ENCODE measurements at places on chromosomes 4 and X.

DNA sequence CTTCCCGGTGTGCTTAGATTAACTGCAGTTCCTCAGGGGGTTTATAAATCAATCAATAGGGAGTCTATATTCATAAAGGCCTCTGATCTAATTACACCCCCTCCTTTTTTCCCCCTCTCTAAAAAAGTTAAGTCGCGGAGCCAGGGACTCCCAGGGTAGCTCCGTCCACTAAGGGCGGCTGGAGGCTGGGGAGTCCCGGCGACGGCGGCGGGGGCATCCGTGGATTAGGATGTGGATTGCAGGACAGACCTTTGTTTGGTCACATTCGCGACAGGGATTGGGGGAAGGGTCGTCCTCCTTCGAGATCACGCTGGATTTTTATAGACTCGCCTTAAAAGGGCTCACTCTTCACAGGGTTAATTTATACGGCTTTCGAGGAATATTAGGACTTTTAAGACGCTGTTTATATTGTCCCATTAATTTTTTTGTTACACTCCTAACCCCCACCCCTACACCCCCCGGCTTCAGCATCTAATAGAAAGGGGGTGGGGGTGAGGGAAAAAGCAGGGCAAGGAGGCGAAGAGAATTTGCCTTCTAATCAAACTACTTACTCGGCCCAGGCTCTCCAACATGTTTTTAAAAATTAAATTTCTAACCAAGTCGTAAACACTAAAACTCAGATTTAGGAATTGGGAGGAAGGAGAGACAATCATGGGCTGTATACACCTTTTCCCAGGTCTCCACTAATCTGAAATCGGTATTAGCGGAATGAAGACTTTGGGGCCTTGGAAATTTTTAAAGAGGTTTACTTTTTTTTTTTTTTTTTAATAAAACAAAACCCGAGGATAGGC, 8.5 kb downstream of the PITX2 start:
- peaks cover 20% of the 10 kb centered on the region for H3K4me1 ChIP-seq
- peaks cover 26% of the 10 kb centered on the region for H3K27me3 ChIP-seq
- no peak overlapping the region for H3K27ac ChIP-seq
- DNase-seq: no peak
- peaks cover 28% of the 10 kb centered on the region for H3K36me3 ChIP-seq
- no peak overlapping the region for H3K4me3 ChIP-seq

DNA sequence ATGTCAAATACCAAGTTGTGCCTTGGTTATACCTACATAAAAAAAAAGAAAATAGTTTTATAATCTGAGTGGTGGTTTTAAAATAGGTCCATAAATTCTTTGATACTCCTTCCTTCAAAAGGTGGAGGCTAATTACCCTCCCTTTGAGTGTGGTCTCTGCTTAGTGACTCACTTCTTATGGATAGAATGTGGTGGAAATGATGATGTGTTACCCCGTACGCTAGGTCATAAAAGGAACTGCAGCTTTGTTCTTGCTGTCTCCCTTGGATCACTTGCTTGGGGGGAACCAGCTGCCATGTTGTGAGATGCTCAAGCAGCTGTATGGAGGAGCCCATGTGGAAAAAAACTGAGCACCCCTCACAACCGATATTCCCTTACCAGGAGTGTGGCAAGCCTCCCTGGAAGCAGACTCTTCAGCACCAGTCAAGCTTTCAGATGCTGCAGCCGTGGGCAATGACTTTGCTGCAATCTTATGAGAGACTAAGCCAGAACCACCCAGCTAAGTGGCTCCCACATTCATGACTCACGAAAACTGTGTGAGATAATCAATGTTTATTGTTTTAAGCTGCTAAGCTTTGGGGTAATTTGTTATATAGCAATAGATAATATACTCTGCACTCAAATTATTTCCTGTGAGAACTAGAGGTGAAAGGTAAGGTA, 195.0 kb upstream of the GATB start:
- peak overlapping the region; percentile 74 for H3K27ac ChIP-seq
- peak; percentile 59 for DNase-seq

DNA sequence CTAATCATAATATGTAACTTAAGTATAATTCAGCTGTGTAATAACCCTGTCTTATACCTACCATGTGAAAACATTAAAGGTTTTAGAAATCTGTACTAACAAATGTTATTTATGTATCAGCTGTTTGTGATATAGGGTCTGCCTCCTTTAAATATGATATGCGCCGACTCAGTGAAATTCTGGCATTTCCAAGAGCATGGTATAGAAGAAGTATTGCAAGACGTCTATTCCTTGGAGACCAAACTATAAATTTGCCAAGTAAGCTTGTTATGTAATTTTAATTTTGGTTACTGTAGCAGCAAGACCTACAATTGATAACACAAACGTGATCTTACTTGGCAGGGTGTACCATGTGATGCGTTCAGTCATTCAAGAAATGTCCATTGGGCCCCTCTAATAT, 32.3 kb upstream of the ADAD1 start:
- no peak overlapping the region for H3K4me3 ChIP-seq
- H3K4me1 ChIP-seq: peaks cover 32% of the 10 kb centered on the region
- no peak overlapping the region for H3K27ac ChIP-seq
- DNase-seq: no peak
- peaks cover 28% of the 10 kb centered on the region for H3K36me3 ChIP-seq

GRCh38 chr4:74466242-74466641, 21.3 kb downstream of the AREG start:
- H3K4me1 ChIP-seq: peaks cover 2% of the 10 kb centered on the region
- no peak overlapping the region for H3K27ac ChIP-seq
- no peak for DNase-seq
- H3K36me3 ChIP-seq: no peaks in the 10 kb centered on the region

DNA sequence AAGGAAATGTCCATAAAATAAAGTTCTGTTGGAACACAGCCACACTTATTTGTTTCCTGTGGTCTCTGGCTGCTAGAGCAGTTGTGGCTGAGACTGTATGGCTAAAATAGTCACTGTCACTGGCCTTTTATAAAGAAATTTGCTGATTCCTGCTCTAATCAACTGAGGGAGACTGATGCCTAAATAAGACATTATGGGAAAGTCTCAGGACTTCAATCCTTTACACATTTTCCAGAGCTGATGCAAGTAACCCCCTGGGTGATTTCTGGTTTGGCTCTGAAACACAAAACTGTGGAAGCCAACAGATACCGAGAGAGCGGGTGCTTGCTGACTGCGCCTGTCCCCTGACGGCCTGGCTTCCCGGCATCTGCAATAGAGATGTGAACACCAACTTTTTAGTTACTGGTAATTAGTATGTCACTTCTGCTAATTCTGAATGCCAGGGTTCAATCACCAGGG, 64.0 kb downstream of the POLR2B start:
- H3K27ac ChIP-seq: peak overlapping the region; percentile 76
- peaks cover 44% of the 10 kb centered on the region for H3K36me3 ChIP-seq
- peaks cover 84% of the 10 kb centered on the region for H3K4me1 ChIP-seq
- H3K27me3 ChIP-seq: peaks cover 6% of the 10 kb centered on the region

GRCh38 chr4:47221721-47222120, 190.4 kb downstream of the GABRB1 start:
- H3K27ac ChIP-seq: 0 out of 2 replicates have a peak overlapping the region, but pooled peaks have one; percentile 8
- H3K36me3 ChIP-seq: no peaks in the 10 kb centered on the region
- DNase-seq: peak; percentile 55

DNA sequence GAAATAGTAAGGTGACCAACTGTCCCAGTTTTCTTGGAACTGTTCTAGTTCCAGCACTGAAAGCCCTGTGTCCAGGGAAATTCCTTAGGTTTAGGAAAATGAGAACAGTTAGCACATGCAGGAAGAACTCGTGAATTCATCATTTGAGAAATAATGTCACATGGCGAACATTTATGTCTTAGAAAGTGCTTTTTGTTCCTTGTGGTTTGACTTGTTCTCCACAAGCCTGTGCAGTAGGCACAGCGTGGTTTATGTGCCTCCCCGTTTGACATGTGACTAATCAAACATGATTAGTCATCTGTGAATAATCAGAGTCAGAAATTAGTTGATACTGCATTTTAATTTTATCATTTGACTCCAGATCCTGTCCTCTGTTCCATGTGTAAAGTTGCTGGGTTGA, 556.0 kb upstream of the CPEB2 start:
- peaks cover 2% of the 10 kb centered on the region for H3K27me3 ChIP-seq
- DNase-seq: no peak
- H3K27ac ChIP-seq: no peak overlapping the region
- no peak overlapping the region for H3K4me3 ChIP-seq

DNA sequence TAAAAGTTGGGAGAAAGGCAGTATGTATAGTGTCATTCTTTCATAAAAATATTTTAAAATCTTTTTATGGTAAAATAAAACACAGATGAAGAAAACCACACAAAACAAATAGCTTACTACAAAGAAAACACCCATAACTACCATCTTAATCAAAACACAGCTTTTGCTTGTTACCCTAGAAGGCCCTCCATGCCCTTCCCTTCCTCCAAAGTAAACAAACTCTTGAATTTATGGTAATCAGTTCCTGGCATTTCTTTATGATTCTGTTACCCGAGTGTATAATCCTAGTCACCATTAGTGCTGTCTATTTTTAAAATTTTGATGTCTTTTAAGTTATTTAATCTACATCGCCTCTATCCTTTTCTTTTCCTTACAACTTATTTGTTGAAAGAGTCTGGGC, 170.9 kb downstream of the APBB2 start:
- peaks cover 6% of the 10 kb centered on the region for H3K4me1 ChIP-seq
- H3K27ac ChIP-seq: no peak overlapping the region
- H3K36me3 ChIP-seq: peaks cover 25% of the 10 kb centered on the region
- no peak for DNase-seq
- H3K4me3 ChIP-seq: no peak overlapping the region
- no peaks in the 10 kb centered on the region for H3K27me3 ChIP-seq

GRCh38 chrX:87583679-87584078, 66.1 kb downstream of the KLHL4 start:
- H3K27me3 ChIP-seq: no peaks in the 10 kb centered on the region
- H3K4me1 ChIP-seq: no peaks in the 10 kb centered on the region
- H3K27ac ChIP-seq: no peak overlapping the region
- no peak for DNase-seq

DNA sequence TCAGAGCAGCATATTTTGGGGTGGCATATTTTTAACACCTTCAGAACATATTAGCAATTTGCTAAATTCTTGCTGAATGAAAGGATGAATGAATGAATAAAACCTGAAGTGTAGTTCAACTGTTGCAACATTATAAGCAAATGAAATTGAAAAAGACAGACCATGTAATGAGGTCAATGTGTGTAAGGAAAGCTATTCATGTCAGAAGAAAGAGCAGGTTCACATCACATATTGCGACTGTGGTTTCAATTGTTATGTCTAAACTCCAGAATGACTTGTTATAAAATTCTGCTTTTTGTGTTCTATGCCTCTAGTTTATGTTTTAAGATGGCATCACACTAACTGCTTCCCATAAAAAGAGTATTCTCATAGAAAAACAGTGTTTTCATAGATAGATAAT, 32.9 kb upstream of the DSPP start:
- H3K27ac ChIP-seq: no peak overlapping the region
- no peak overlapping the region for H3K4me3 ChIP-seq
- H3K36me3 ChIP-seq: no peaks in the 10 kb centered on the region
- H3K27me3 ChIP-seq: peaks cover 3% of the 10 kb centered on the region
- H3K4me1 ChIP-seq: no peaks in the 10 kb centered on the region

DNA sequence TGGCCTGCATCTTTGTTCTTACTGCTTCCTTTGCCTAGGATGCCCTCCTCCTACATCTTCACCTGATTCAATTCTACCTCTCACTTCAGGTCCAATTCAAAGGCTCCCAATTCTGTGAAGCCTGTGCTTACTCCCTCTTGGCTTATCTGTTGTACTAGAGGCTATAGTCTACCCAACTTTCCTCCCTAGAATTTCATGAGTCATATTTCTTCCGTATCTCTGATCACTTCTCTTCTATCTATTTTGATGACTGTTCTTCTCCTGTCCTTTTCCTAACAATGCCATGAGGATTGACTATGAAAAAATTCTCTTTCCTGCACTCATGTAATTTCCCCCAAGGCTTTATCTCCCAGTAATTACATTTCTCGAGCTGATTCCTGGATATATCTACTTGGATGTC, 96.3 kb downstream of the PLAC1 start:
- H3K4me3 ChIP-seq: no peak overlapping the region
- DNase-seq: no peak
- no peaks in the 10 kb centered on the region for H3K4me1 ChIP-seq
- no peaks in the 10 kb centered on the region for H3K36me3 ChIP-seq
- H3K27me3 ChIP-seq: no peaks in the 10 kb centered on the region
- H3K27ac ChIP-seq: no peak overlapping the region

- no peak overlapping the region for H3K27ac ChIP-seq
- no peaks in the 10 kb centered on the region for H3K36me3 ChIP-seq
- peaks cover 22% of the 10 kb centered on the region for H3K27me3 ChIP-seq
Measured at GRCh38 chrX:154748712-154749339, 2.1 kb downstream of the GAB3 start.

DNA sequence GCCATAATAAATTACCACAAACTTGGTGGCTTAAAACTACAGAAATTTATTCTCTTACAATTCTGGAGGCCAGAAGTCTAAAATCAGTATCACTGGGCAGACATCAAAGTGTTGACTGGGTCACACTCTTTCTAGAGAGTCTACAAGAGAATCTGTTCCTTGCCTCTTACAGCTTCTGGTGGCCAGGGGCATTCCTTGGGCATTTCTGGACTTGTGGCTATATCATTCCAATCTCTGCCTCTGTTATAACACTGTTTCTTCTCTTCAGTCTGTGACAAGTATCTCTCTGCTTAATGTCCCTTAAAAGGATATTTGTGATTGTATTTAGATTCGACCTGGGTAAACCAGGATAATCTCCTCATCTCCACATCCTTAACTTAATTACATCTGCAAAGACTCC, 207.3 kb upstream of the DCAF8L1 start:
- H3K36me3 ChIP-seq: no peaks in the 10 kb centered on the region
- H3K27me3 ChIP-seq: no peaks in the 10 kb centered on the region

DNA sequence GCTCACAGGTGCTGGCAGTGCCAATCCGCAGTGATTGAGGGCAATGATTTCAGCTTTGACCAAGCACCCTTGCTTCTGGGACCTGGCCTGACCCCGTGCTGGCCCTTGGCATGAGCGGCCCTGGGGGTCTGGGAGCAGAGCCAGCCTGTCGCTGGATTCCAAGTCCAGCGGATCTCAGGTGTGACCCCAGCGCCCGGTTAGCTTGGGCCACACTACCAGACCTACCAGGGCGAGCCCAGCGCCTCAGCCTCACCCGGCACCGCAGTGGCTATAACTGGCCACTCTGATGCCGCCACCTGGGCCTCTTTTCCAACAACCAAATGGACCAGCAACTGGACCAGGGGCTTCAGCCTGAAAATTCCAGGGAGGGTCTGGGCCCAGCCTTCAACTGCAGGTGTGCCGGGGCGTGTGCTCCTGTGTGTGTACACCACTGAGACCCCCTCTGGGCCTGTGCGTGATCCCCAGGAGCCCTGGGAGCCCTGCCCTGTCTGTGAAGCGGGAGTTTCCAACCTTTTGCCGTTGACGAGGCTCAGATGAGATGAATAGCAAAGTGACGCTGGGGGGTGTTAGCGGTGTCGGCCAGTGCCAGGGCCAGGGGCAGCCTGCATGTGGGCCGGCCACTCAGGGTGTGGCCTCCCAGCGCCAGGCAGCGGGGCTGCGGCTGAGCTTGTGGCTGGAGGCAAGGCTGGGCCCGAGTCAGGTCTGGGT, 658 bp downstream of the SH3TC1 start:
- H3K27ac ChIP-seq: no peak overlapping the region
- DNase-seq: no peak
- no peaks in the 10 kb centered on the region for H3K36me3 ChIP-seq

GRCh38 chr4:96473246-96473645, 633.4 kb downstream of the PDHA2 start:
- DNase-seq: no peak
- no peak overlapping the region for H3K27ac ChIP-seq
- H3K4me1 ChIP-seq: no peaks in the 10 kb centered on the region
- H3K36me3 ChIP-seq: no peaks in the 10 kb centered on the region
- no peak overlapping the region for H3K4me3 ChIP-seq

GRCh38 chr4:74173321-74173720, 15.4 kb downstream of the MTHFD2L start:
- H3K36me3 ChIP-seq: no peaks in the 10 kb centered on the region
- no peak overlapping the region for H3K4me3 ChIP-seq
- H3K27me3 ChIP-seq: no peaks in the 10 kb centered on the region
- H3K27ac ChIP-seq: no peak overlapping the region
- no peak for DNase-seq
